Hair follicle dermal papilla cell (primary cell): ENCODE measurements at places on chromosomes 2 and 18. TPM values are rescaled to one million over a fixed set of nuclear protein-coding genes. Genes with fewer than 3 reads are reported as not detected.

The ASB18 gene
- not detected in 2 replicates for total RNA-seq

The C2orf72 gene
- not detected in 2 replicates for total RNA-seq

The IL1RN gene
- total RNA-seq: 0.16 and 0.61 TPM in 2 replicates

The PLCL1 gene
- 1.6 and 3.2 TPM in 2 replicates for total RNA-seq

The ANKRD23 gene
- 1.8 and 2.9 TPM in 2 replicates for total RNA-seq

The PLEK gene
- not detected in 2 replicates for total RNA-seq

The TM4SF20 gene
- under 0.01 and 1.5 TPM in 2 replicates for total RNA-seq

The ELOA2 gene
- not detected in 2 replicates for total RNA-seq

The WNT10A gene
- total RNA-seq: under 0.01 TPM in 1 of 2 replicates, not detected in the other

The SULT1C2 gene
- under 0.01 TPM in 1 of 2 replicates, not detected in the other for total RNA-seq

The RHBDD1 gene
- total RNA-seq: 59.1 and 62.0 TPM in 2 replicates

The CWC22 gene
- total RNA-seq: 18.7 and 21.7 TPM in 2 replicates

The DCDC2C gene
- total RNA-seq: not detected in 2 replicates

The REG3G gene
- not detected in 2 replicates for total RNA-seq

The RGPD3 gene
- total RNA-seq: 0.32 and 0.49 TPM in 2 replicates

The MC5R gene
- 0.16 TPM in 1 of 2 replicates, not detected in the other for total RNA-seq

The TUBB8B gene
- total RNA-seq: not detected in 2 replicates

The RTP5 gene
- total RNA-seq: not detected in 2 replicates

The BCL2L11 gene
- 9.8 and 11.8 TPM in 2 replicates for total RNA-seq
